ENCODE measurements at places on chromosomes 6 and 20.

DNA sequence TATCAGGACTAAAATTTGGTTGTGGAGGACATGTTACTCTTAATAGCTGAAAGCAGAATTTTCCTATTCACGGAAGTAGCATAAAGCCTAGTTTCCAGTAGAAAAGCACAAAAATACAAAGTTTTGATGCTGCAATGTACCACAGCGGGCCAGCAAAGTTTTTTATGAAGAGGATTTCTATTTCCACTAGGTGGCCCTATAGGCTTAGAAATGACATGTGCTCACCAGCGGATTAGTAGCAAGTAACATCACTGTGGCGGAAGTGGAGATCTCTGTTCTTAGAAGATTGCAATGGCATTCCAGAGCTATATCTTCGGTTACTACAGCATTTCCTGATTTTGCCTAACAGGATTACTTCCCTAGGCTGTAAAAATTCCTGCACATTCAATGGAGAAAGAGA, 1219.0 kb upstream of the EYS start:
- DNase-seq: no peak

DNA sequence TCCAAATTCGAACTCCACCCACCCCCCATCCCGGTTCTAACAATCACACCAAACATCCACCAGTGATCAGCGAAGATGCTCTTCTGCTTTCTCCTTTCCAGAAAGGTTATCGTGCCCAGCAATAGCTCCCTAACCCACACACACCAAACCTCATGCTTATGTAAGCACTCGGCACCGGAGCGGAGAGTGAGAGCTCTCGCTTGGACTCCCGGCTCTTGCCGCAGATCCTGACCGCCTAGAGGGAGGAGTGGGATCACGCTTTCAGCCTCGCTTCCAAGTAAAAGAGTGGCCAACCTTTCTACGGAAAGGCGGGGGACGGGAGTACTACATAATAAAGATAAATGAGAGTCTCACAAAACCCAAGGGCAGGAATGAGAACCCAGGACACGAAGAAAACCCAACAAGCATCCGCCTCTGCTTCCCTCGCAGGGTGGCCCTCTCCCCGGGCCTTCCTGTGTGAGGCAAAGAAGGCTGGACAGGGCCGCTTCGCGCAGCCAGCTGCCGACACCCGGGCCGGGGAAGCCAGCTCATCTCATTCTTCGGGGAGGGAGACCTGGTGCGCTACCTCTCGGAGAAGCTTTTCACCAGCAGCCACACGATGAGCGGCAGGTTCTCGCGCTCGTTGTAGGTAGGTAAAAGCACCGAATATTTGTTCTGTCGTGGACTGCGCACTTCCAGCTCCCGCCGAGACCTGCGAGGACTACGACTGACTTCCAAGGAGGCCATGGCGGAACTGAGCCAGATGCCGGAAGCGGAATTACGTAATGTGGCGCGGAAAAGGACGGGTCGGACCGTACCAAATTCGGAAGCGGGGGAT, at the start of gene DPM1:
TSS of gene DPM1 (minus strand) at position 735 of the 817 bp plus-strand sequence. CDS start at position 726, 9 bp downstream.
- peak; percentile 69 for DNase-seq

DNA sequence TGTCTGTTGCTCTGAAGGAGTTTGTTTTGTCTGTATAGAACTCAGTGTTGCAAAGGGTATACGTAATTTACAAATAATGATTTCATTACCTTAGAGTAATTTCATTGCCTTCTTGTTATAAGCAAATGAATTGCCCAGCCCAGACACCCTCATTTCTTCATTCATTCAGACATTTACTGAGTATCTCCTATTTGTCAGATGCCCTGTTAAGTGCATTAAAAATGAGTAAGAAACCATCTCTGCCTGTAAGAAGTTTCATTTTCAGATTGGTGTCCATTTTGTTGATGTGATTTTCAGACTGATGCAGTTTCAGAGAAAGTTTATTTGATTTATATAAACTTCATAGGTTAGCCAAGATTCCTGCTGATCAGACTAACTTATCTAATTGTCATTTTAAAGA, 429.3 kb downstream of the PHF3 start:
- no peak for DNase-seq

GRCh38 chr6:72623808-72624207, 1.9 kb downstream of the KCNQ5 start:
- DNase-seq: no peak

GRCh38 chr6:7147051-7147671, 39.4 kb downstream of the RREB1 start:
- DNase-seq: no peak

DNA sequence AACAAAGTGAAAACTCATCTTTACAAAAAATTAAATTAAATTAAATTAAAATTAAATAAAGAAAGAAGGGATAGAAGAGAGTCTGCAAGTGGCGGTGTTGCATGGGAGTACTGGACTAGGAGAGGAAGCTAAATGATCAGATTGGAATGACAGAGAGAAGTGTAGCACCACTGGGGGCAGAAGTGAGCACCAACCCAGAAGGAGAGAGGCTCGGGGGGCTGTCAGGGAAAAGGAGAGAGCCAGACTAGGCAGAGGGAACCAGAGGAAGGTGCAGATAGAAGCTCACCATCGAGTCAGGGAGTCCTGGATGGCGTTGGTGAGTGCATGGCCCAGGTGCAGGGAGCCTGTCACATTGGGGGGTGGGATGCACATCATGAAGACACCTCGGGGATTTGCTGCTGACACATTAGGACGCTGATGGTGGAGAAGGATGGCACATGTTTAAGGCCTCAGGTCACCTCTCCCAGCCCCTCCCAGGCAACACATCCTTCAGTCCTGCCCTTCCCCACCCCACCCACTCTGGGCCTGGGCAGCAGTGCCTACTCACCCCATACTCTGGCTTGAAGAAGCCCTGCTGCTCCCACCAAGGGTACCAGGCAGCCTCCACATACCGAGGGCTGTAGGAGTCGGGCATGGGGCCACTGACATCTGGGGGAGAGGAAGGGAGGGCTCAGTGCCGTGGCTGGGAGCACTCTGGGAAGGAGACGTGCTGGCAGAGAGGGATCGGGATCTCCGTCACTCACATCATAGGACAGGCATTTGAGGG, 4.0 kb downstream of the VARS1 start:
- no peak for DNase-seq

DNA sequence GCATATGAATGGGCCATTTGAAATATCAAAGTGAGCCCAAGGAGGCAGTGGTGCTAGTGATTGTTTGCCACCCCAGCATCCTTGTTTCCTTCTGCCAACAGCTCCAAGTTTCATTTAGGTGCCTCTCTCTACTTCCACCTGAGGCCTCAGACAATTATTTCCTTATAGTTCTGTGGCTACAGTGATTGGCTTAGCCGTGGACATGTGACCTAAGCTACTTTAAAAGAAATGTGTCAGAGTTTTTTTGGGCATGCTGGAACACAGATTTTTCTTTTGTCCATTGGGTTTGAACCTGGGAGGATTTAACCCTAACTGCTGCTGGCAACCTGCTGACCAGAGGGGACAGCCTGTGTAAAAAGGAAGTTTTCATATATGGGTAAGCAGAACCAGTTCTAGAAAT, 319.4 kb downstream of the CD109 start:
- no peak for DNase-seq

DNA sequence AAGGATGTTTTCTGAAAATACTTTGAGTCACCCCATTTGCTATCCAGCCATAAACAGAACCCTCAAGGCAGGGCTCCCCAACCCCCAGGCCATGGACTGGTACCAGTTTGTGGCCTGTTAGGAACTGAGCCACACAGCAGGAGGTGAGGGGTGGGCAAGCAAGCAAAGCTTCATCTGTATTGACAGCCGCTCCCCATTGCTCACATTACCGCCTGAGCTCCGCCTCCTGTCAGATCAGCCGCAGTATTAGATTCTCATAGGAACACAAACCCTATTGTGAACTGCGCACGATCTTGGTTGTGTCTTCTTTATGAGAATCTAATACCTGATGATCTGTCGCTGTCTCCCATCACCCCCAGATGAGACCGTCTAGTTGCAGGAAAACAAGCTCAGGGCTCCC, 543.8 kb downstream of the CBLN4 start:
- no peak for DNase-seq

DNA sequence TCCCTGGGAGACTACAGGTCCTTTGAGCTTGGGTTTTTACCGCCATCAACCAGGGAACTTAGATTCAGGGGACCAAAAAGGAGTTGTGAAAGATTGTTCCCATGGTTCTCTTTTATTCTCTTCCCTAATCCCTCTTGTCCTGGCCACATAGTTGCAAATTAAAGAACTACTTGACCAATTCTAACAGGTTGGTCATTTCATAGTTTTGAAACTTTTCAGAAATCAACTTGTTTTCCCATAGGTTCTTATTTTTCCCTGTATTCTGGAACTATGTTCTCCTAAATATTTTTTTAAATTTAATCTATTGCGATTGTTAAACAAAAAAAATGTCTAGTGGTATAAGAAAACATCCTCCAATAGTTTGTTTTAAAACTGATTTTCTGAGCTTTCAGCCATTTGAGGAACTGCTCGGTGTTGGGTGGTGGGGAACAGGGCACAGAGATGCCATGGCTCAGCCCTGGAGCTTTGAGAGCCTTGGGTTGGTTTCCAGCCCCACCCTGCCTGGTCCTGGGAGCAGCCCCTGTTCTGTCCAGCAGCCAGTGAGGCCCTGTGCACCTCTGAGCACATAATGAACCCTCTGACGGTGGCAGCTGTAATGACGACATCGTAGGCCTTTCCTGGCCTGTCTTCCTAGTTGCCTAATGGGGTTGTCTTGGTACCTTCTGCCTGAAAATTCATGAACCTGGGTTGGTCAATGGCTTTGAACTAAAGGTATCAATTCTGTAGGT, 53.5 kb downstream of the TBC1D7 start:
- no peak for DNase-seq

- DNase-seq: no peak
These were observed 1.4 kb upstream of the MAN1A1 start for GRCh38 chr6:119350952-119351372.

DNA sequence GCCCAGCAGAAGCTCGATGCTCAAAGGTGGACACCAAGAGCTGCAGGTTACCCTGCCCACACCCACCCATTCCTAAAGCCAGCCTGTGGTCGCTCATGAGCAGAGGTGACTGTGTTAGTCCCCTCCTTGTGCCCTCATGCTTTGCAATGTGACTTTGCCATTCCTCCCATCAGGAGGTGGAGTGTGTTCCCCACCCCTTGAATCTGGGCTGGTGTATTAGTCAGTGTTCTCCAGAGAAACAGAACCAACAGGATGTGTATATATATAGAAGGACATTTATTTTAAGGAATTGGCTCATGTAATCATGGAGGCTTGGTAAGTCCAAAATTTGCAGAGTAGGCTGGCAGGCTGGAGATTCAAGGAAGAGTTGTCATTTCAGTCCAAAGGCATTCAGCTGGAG, 54.4 kb upstream of the RNF24 start:
- DNase-seq: no peak

DNA sequence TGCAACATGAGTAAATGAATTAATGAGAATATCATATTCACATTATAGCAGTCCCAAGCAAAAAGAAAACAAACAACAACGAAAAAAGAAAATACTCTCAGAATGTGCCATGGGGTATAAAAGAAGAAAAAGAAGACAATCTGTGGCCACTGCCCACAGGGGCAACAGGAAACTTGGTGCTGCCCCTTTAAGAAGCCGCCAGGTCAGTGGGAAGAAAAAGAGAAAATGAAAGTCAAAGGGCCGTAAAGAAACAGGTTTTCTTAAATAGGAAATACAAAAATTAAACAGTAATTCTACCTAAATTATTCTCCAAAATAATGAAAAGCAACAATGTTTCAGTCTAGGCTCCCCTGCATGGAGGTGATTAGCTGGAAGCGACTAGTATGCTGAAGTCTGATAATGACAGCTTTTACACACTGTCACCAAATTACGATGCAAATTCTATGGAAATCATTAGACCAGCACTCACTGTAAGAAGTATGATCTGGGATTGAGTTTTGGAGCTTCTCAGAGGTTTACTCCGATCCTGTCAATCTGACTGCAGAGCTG, 23.6 kb downstream of the GMDS start:
- no peak for DNase-seq

GRCh38 chr6:52407467-52407866, 12.7 kb upstream of the EFHC1 start:
- DNase-seq: no peak

- no peak for DNase-seq
These were observed 70.9 kb downstream of the ATP9A start for GRCh38 chr20:51697096-51697826.

GRCh38 chr6:170148709-170149470, 142.0 kb downstream of the DLL1 start:
- no peak for DNase-seq

- no peak for DNase-seq
These were observed 227.5 kb upstream of the MYLIP start for GRCh38 chr6:15901141-15902115.

- DNase-seq: no peak
These were observed 45.2 kb upstream of the TFAP2A start for GRCh38 chr6:10460096-10460495.

DNA sequence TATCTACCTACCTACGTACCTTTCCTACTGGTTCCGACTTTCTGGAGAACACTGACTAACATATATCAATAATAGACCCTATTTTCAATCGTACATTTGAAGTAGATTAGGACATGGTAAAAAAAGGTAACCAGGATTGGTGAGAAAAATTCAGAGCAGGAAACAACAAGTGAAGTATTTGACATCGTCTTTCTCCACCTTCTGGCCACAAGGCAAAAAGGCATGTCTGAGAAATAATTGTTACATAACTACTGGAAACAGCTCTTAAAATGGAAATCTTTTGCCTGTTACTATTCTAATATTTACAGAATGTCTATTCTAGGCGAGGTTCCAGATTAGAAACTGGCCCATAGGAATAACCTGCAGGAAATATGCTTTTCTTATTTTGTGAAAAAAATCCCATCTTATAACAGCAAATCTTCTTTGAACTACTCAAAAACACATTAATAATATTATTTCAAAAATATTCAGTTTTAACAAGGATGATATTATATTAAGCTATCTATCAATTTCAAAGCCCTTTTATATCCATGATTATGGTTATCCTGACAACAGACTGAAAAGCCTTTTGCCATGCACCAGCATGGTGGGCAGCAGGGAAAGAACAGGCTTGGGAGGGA, 80.8 kb downstream of the RCAN2 start:
- peak; percentile 5 for DNase-seq

DNA sequence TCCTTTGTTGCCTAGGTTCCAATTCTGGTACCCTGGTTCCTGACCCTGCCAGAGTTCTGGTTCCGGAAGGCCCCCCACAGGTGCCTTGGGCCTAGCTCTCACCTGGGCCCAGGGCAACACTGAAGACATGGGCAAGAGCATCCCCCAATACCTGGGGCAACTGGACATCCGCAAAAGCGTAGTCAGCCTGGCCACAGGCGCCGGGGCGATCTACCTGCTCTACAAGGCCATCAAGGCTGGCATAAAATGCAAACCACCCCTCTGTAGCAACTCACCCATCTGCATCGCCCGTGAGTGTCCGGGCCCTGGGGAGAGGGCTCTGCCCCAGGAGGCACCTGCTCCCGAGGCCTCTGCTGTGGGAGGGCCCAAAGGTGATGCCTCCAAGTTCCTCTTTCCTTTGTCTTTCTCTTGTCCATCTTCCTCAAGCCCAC, at the start of gene ARMC12:
TSS of gene ARMC12 (plus strand) at position 51 of the 431 bp plus-strand sequence. CDS start at position 128, 77 bp downstream.
- DNase-seq: no peak

DNA sequence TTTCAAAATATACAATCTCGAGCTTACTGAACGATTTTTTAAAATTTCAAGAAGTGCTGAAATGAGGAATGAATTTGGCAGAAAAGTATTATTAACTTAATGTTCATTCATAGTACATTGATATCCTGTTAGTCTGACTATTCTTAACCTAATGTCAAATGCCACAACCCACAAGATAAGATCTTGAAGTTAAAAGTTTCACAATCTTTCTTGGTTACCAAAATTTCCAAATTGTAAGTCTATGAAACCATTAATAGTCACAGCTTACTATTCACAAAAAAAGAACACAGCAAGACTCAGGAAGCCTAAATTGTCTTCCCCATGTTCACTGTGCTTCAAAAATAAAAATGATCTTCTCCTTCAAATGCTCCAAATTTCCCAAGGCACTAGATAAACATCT, 71.3 kb downstream of the HACE1 start:
- no peak for DNase-seq
